Peyer's patch (tissue), 4 donors: ENCODE measurements at places on chromosomes 16 and 17. TPM values are rescaled to one million over a fixed set of nuclear protein-coding genes. Genes with fewer than 3 reads are reported as not detected.

GRCh38 chr17:47720196-47720595 is 12.8 kb upstream of the TBX21 start:
- DNase-seq, result no peak

TMEM238L gene
- 16.3 TPM for total RNA-seq

DNA sequence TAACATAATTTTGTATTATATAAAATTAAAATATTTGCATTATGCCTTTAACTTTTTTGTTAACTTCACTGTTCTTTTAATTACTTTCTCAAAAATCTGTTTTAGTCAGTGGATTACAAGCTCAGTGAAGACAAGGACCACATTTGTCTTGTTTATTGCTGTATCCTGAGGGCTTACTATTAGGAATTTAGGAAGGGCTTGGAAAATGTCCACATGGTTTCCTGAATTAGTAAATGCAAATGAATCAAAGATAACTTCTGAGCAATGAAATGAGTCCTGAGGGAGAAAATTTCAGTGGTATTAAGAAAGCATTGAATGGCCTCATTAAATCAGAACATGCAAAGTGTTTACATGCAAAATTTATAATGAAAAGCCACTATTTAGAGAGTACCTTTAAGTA is 1293.2 kb upstream of the GOT2 start:
- no peak for DNase-seq

DYNLRB2 gene
- total RNA-seq, result not detected

NLE1 gene
- 11.7 TPM for total RNA-seq

SGSH gene
- total RNA-seq, result 114 TPM

PRKCB gene
- 20.1 TPM for total RNA-seq

- no peak for DNase-seq
Measured at GRCh38 chr17:63349478-63350000, 96.6 kb downstream of the CYB561 start.
